ENCODE measurements at places on chromosomes 1 and 21.

GRCh38 chr1:63836830-63837229 is 63.0 kb downstream of the ROR1 start:
- DNase-seq, result no peak

DNA sequence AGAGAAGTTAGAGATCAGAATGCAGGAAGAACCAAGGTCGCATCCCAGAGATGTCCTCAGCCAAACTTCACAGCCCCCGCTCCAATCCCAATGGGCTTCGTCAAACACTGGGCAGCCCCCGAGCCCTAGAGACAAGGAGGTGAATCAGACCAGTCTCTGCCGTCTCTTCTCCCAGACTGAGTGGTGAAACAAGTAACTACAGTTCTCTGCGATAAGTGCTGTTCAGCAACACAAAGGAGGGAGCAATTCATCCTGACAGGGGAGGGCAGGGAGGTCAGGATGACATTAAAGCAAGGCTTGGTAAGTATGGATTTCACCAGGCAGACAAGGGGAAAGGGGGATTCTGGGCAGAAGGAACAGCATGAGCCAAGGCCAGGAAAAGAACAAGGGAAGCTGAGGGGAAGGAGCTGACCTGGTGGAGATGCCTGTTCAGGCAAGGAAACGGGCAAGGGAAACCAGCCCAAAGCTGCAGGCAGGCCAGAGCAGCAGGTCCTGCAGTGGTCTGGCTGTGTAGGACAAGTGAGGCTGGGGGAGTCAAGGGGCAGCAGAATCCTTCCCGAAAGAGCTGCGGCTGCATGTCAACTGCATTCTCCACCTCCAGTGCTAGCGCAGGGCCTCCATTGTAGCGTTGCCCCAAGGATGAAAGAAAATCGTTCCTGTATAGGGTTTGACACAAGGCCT is 13.6 kb upstream of the ERI3 start:
- no peak for DNase-seq

DNA sequence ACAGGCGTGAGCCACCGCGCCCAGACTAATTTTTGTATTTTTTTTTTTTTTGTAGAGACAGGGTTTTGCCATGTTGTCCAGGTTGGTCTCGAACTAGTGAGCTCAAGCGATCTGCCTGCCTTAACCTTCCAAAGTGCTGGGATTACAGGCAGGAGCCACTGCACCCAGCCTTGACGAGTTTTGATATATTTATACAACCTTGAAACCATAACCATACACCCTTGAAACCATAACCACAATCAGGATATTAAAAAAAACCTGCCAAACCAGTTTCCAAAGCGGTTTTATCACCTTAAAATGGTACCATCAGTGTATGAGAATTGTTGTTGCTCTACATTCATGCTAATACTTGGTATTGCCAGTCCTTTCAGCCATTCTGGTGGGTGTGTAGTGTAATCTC is 3.7 kb upstream of the PHACTR4 start:
- no peak for DNase-seq

GRCh38 chr21:38819719-38820159 is 14.0 kb downstream of the ETS2 start:
- DNase-seq, result no peak

Measured in activated CD4-positive, alpha-beta T cell treated with anti-CD3 and anti-CD28 coated beads, Interleukin-2, amount 50 U/mL, for 4 hours (primary cell).